ENCODE measurements at places on chromosomes 5 and 9.
A peak's percentile ranks its signal among the peaks of the same experiment; 100 is the strongest.

GRCh38 chr9:95316274-95316673 is 1.2 kb downstream of the FANCC start:
- no peak for DNase-seq

DNA sequence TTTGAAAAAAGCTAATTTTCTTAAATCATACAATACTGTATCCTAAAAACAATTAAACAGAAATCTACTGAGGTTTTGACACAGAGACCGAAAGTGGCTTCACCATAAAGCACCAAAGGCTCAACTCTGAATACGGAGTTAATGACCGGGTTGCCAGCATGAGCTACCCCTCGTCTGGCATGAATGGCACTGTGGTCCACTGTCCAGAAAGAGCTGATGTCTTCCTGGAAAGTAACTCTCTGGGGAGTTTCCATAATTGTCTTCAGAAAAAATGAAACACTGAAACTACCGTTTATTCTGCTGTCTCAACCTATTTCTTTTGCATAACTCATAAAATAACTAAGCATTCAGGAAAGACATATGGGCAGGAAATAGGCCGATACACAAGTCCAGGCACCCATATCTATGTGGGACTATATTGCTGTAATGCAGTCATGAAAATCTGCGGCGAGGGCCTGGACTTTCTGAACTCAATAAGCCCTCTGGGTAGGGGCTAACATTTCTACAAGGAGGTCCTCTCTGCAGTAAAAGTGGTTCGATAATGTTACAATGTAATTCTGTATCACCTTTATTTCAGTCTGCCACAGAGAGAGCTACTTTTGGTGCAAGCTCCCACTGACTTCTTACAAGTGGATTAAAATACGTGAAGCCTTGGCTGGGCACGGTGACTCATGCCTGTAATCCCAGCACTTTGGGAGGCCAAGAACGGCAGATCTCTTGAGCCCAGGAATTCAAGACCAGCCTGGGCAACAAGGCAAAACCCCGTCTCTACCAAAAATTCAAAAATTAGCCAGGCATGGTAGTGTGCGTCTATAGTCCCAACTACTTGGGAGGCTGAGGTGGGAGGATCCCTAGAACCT is 52.4 kb downstream of the ANKH start:
- DNase-seq, result no peak

GRCh38 chr9:1505489-1505888 is 455.3 kb downstream of the DMRT2 start:
- no peak for DNase-seq

DNA sequence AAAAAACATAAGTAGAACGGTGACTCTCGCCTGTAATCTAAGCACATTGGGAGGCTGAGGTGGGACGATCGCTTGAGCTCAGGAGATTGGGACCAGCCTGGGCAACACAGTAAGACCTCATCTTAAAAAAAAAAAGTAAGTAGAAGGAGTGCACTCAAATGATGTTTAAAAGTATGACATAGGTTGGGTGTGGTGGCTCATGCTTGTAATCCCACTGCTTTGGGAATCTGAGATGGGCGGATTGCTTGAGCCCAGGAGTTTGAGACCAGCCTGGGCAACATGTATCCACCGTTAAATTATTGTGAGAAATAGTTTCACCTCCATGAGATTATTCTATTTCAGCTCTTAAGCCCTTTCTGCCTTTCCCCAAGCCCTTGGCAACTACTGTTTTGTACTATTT is 11.2 kb downstream of the DENND4C start:
- no peak for DNase-seq

- DNase-seq, result no peak
Observed at GRCh38 chr5:69136293-69136692, 30.7 kb upstream of the CCNB1 start.

DNA sequence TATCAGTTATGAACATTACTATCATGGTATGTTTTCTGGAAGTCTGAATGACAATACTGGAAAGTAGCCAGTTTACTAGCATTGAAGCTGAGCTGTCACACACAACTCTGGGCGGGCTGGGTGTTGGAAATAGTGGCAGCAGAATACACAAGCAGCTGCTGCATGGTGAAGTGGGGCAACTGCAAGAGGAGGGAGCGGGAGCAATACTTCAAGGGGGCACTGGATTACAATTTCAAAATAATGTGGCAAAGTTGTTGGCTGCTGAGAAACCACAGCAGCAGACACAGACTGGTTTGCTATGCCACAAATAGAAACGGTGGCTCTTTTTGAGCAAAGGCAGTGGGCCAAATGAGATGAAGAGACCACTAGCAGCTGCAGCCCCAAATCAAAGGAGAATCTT is 350.2 kb downstream of the KIAA0825 start:
- DNase-seq, result no peak

- DNase-seq, result no peak
Observed at GRCh38 chr5:174423558-174423957, 300.8 kb upstream of the MSX2 start.

DNA sequence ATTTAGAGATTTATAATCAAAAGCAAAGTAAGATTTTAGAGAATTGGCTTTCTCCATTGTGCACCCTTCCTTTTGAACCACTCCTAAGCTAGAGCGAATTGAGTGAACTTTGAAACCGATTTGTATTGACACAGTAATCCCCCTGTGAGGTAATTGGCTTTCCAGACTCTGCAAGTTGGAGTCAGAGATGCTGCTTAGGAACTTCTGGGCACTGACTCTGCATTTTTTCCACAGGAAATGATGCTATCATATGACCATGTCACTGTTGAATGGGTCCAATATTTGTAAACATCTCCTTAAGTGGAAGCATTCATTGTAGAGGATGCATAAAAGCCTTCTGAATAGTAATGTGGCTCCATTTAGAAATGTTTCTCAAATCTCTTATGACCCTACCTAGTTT is 394.4 kb upstream of the ZNF608 start:
- peak; percentile 82 for DNase-seq

- DNase-seq, result no peak
Observed at GRCh38 chr5:24363789-24364481, 280.8 kb downstream of the CDH10 start.

DNA sequence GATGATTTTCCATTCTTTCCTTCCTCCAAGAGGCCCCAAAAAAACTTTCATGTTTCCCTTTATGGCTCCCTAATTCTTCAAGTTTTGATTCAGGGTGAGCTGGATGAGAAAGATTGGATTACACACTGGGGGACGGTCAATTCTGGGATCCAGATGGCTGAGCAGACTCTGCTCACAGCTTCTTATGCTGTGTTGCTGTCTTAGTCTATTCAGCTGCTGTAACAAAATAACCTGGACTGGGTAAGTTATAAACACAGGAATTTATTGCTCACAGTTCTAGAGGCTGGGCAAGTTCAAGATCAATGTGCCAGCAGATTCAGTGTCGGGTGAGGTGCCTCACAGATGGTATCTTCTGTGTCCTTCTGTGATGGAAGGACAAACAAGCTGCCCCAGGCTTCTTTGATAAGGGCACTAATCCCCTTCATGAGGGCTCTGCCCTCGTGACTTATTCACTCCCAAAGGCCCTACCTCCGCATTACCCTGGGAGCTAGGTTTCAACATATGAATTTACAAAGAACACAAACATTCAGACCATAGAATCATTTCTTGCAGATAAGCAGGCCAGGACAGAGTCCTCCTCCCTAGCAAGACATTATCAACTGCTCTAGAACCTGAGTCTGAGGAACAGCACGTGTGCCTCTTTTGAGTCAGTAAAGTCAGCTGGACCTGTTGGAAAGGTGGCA is 23.1 kb upstream of the SMAD5 start:
- DNase-seq, result no peak

DNA sequence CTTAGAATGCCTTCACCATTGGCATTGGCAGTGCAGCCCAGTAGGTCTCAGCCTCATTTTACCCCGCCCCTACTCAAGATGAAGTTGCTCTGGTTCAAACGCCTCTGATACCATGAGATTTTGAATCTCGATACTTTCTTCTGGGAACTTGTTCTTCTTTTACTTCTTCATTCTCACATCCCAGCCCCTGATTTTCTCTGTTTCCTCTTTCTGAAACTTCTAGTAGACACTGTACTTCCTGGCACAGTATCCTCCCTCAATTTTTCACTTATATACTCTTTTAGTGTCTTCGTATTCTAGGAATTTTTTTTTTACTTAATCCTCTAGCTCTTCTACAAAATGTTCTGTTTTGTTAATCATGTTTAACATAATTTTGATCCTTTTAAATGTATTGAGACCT is 13.1 kb upstream of the ZNF79 start:
- no peak for DNase-seq

DNA sequence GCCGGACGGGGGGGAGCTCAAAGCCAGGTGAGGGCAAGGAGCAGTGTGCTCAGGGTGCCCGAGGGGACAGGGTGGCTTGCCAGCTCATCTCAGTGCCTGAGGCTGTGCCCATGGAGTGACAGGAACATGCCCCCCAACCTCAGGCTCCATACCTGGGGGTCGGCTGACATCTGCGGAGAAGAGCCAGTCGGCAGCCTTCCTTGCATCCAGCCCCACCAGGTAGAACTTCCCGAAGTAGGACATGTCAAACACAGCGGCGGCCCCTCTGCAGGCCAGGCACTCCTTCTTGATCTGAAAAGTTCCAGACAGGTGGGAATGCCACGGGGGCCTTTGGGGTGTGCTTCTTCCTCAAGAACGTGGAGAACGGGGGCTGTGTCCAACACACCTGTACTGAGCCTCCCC is 42.1 kb downstream of the SARDH start:
- DNase-seq, result no peak

DNA sequence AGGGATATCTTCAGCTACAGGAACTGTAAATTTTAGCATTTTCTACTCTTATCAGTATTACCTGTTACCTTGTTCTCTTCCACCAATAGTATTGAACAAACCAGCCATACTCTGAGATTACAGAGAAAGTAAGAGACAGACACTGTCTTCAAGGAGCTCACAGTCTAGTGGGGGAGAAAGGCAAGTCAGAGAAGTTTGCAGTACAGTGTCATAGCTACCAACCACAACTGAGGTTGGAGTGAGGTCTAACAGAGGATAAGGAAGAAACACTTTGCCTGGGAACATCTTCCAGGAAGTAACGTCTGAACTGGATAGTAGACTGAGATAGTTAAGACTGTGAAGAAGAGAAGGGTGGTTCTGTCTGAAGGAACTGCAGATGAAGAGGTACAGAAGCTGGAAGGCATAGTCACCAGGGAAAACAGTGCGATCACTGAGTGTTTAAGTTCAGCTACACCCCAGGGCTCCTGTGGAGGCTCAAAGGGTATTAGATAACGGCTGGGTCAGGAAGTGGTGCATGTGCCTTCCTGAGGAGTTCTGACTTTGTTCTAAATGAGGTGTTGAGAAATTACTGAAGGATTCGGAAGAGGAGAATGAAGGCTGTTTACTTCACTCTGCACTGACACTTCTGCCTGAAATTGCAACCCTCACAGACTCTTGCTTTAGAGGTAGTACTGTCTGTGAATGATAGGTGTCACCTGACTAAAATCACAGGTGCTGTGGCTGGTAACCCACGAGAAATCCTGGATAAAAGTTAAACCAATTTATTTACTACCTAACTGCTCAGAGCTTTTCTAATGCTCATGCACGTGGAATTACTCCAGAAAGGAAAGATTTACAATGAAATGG is 841.6 kb downstream of the MAT2B start:
- no peak for DNase-seq

- DNase-seq, result no peak
Observed at GRCh38 chr5:139960723-139961383, 82.2 kb downstream of the NRG2 start.

DNA sequence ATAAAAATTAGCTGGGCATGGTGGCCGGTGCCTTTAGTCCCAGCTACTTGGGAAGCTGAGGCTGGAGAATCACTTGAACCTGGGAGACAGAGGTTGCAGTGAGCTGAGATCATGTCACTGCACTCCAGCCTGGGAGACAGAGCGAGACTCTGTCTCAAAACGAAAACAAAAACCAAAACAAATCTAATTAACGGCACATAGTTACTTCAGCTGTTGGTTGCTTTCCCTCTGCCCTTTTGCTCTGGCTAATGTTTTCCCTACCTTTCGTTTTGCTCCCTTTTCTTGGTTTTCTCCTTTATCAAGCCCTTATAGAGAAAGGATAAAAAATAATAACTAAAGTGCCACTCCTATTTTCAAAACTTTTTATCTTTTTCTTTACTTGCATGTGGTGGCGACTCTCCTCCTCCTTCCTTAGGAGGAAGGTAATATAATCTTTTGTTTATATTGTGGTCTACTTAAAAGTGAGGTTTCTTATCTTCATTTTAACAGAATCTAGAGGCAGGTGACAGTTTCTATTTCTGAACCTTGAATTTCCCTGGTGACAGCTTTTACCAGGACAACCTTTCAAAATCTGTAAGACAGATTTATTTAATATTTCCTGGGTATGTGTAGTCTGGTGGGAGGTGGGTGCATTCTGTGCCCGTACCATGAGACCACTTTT is 125.4 kb downstream of the ARHGEF28 start:
- no peak for DNase-seq

GRCh38 chr5:143135832-143136551 is 267.5 kb downstream of the NR3C1 start:
- peak; percentile 44 for DNase-seq

DNA sequence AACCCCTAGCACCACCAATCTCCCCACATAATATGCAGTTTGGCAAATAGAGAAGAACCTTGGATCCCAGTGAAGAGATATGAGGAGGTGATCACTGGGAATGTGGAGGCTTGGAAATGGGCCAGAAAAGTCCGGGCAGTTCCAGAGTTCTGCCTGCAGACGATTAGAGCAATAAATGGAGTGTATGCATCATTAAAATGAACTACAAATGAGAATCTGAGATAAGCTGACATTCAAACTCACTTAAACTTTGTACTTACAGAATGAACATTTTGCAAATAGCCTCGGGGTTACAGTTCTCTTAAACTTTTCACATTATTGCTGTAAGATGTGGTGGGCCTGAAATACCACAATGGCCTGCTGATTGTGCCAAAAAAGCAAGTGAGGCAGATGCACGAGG is 23.0 kb upstream of the LHFPL2 start:
- peak; percentile 91 for DNase-seq

- DNase-seq, result no peak
Observed at GRCh38 chr5:9340085-9340484, 205.8 kb downstream of the SEMA5A start.

DNA sequence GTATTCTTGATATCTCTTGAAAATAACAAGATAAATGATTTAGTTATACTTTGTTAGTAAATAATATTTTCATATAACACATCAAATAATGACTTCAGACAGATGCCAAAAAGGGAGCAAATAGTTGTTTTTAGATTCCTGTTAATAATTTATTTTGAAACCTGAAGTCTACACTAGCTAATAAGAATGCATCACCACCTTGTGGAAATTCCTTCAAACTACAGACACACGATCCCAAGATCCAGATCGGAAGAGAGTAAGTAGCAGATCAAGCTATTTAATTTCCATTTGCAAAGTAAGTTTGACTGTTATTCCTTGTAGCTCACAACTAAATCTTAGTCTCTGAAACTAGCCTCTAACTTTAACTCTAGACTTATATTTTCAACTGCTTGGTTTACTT is 35.5 kb upstream of the ISL1 start:
- DNase-seq, result no peak

Data from foreskin melanocyte (primary cell).